ENCODE measurements at places on chromosomes 1 and 21.

- peak; percentile 89 for DNase-seq
These were observed 12.5 kb upstream of the SPSB1 start for GRCh38 chr1:9280015-9280860.

- DNase-seq: no peak
These were observed 6.0 kb upstream of the TUT4 start for GRCh38 chr1:52558941-52559340.

GRCh38 chr1:46401964-46402626 is 8.0 kb downstream of the FAAH start:
- DNase-seq: peak; percentile 92

DNA sequence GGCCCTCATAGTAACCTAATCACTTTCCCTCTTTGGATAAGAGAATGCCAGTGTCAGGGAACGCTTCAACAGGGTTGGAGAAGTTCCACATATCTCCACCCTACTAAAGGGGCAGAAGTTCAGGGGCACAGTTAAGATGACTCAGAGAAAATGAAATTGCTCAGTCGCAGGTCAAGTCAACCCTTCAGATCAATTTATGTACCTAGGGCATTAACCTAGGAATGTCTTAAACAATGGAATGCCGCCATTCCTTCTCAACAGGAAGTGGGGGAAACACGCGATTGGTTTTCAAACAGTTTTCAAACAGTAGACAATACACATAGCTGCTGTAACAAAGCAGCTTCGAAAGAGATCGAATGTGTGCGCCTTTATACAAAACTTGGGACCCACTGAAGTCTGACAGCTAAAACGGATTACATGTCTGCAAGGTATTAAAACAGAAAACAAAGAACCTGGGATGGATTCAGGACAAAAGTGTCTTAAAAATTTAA is 897 bp downstream of the SLC25A24 start:
- DNase-seq: peak; percentile 40

DNA sequence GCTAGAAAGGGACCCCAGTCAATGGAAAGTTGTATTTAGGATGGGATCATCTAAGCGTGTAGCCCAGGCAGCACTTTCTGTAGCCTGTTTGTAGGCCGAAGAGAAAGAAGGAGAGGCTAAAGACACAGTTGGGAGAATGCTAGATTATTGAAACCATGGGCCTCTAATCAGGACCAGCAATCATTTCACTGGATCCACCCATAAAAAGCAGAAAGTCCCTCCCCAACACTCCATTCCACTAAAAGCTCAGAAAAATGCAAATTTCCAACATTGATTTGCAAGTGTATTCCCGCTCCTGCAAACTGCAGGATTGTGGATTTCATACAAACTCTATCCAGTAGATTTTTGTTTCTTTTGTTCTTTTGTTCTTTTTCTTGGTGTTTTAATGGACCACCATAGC is 51.2 kb upstream of the FMOD start:
- no peak for DNase-seq

GRCh38 chr1:109789551-109790180 is 25.9 kb upstream of the EPS8L3 start:
- no peak for DNase-seq

DNA sequence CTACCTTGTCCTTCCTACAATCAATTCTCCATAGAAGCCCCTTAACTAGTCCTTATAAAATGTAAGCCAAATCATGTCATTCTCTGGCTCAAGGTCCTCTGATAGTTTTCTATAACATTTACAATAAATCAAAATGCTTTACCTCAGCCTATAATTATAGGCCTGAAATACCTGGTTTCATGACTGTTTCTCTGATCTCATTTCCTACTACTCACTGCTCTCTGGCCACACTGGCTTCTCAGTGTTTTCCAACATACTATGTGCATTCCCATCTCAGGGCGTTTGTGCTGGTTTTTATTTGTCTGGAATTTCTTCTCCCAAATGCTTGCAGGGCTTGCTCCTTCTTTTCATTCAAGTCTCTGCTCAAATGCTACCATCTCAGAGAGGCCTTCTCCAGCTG is 67.9 kb upstream of the MAGI3 start:
- no peak for DNase-seq

DNA sequence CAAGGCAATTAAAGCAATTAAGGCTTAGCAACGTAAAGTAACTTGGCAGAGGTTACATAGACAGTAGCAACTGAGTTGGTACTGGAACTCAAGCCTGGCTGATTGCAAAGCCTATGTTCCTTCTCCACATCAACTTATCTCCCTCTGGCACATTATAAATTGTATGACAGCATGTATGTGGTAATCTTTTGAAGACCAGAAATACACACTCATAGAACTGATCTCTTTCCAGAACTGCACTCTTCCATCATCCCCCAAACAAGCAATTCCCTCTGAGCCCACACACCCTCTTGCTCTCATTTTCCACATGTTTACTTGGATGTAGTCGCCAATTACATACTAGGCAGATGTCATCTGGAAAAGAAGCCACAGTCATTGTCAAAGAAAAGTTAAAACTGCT is 502.2 kb downstream of the PLPP3 start:
- no peak for DNase-seq

- DNase-seq: peak; percentile 65
These were observed 589 bp upstream of the CATSPER4 start for GRCh38 chr1:26189751-26190275.

DNA sequence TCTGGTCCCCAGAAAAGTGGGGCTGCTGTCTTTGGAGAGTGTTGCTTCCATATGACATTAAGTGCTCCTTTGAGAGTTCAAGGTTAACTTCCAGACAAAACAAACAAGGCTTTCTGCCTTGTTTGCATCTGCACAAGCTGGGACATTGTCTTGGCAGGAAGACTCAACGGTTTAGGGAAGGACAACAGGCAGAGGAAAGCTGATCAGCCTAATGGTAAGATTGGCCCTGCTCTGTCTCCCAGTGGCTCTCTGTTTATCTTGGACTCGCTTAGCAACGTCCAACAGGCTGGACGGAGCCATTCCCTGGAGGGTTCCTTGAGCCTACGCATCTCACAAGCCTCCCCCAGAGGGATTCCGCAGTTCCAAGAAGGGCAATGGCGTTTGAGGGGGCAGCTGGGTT is 62.2 kb upstream of the SLC44A3 start:
- no peak for DNase-seq

GRCh38 chr1:32767156-32767555 is 50.0 kb downstream of the YARS1 start:
- DNase-seq: no peak

DNA sequence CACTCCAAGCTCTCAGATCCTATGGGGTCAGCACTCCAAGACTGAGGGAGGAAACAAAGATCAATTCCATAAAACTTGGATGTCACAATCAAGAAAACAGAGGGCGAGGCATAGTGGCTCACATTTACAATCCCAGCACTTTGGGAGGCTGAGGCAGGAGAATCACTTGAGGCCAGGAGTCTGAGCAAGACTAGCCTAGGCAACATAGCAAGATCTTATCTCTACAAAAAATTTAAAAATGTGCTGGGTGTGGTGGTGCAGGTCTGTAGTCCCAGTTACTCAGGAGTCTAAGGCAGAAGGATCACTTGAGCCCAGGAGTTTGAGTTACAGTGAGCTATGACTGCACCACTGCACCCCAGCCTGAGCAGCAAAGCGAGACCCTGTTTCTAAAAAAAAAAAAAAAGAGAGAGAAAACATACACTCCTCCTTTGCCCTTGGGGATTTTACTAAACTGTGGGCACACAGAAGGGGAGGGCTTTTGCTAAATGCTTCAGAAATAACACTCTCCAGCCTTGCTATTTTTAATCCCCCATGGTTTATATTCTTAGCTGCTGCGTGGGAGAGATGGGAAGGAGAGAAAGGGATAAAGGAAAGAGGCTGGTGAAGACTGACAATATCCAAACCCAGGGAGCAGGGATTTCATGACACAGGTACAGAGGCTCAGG is 18.1 kb downstream of the ARHGEF2 start:
- no peak for DNase-seq

- DNase-seq: peak; percentile 63
These were observed 13.0 kb downstream of the IFI6 start for GRCh38 chr1:27658951-27659496.

GRCh38 chr1:41714638-41715389 is 203.9 kb downstream of the HIVEP3 start:
- no peak for DNase-seq

DNA sequence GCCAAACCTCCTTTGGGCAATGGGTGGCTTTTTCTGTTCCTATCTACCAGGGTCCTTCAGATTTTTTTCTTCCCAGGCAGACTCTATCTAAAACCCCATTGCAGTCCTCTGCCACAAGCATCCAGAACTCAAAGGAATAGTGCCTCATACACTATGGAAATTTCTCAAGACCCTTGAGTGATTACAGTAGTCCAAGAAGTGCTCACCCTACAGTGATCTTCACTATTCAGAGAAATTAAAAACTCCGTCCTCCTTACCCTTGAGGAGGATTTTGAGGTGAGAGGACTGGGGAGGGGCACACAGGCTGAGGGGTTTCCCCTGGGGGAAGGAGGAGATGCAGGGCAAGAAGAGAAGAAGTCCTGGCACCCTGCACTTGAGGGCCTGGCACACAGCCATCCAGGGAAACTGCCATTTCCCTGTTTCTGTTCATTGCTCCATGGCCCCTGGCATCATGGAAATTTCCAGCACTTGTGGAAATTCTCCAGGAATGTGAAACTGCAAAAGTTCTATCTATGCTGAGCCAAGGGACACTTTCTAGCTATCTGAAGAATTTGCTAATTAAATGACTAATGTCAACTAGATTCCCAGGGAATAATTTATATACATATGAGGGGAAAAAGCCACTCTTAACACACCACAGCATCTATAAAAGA is 102.5 kb upstream of the ATP1B1 start:
- no peak for DNase-seq

GRCh38 chr1:207342332-207342731 is 20.9 kb downstream of the CD55 start:
- no peak for DNase-seq

DNA sequence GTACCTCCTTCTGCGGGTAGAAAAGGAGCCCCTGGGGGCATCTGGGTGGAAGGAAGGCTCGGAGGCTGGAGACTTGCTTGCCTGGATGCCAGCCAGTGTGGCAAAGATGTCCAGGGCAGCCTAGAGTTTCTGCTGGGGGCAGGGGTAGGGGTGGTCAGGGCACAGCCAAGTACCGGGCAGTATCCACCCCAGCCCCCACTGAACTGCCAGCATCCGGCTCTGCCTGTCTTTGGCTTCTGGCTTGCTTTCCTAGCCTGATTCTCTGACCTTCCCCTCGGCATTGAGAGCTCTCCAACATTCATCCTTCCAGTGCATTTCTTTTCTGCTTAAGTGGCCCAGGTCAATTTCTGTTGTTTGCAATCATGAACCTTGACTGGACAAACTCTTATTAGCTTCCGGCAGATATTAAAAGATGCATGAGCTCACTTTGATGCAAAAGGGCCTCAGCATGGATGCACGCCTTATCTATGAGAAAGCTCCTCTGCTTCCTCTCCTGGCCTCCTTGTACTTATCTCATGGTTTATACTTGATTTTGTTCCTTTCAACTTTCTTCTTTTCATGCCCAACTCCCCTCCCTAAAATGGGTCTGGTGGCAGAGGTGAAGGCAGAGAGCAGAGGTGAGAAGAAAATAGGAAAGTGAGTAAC is 116.9 kb downstream of the HLCS start:
- DNase-seq: no peak

DNA sequence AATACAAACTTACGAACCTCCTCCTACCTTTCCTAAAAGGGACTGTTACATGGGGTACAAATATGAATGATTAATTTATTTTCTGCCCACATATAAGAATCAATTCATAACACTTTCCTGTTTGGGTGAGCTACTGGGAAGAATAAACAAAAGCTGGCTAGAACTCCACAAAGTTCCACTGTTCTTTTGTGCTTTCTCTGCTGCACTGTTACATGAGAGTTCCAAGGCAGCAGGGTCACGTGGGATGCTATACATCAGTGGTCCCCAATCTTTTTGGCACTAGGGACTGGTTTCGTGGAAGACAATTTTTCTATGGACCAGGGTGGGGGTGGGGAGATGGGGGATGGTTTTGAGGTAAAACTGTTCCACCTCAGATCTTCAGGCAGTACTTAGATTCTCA is 2.2 kb upstream of the ANGPTL7 start:
- no peak for DNase-seq

DNA sequence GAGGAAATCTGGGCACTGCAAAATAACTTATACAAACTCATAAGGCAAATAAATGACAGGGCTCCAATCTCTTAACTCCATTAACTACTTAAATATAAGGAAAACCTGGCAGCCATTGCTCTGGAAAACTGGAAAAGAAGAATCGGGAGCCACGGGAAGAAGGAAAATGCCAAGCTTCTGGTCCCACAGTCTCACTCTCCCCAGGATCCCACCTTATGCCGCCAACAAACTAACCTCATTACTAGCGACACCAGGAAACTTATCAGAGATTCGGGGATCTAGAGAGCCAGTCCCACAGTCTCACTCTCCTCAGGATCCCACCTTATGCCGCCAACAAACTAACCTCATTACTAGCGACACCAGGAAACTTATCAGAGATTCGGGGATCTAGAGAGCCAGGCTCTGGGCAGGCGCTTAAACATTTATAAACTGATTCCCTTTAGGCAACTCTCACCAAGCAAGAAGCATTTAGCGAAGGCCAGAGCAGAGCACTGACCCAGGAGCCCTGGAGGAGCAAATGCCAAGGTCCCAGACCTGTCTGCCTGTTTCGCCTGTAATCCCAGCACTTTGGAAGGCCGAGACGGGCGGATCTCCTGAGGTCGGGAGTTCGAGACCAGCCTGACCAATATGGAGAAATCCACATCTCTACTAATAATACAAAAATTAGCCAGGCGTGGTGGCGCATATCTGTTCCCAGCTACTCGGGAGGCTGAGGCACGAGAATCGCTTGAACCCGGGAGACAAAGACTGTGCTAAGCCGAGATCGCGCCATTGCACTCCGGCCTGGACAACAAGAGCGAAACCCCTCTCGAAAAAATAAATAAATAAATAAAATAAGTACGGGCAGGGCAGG is 720 bp downstream of the PSMB2 start:
- DNase-seq: no peak

DNA sequence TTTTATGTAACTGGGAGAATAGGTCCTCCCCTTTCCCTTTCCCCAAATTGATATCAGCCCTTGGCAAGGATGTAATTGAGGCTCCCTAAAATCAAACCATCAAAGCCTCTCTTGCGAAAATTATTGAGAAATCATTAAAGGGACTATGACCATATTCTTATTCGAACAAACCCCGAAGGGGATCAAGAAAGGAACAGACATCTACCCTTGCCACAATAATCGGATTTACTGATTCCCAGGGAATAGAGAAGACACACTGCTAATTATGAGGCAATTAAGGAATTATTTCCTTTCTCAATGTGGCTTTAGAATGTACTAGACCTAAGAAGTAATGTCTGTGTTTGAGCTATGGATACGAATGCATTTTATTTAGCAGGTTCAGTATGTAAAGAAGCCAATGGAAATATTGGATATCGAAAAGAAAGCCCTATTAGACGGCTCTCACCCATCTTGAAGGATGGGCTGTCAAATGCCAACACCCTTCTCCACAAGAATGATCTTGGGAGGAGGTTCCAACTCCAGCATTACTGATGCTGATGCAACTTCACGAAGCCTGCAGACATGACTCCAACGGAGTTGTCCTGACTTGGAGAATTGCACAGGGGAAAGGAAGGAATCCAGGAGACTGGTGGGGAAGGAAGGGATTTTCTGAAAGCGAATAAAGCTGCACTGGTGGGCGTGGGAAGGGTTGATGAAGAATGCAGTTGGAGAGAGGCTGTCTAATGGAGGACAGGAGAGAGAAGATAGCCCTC is 11.6 kb upstream of the PTPRF start:
- no peak for DNase-seq
